HCT116 (cell line): ENCODE measurements at places on chromosomes 1 and 21. TPM values are rescaled to one million over a fixed set of nuclear protein-coding genes. Genes with fewer than 3 reads are reported as not detected.

ZNF697 gene
- total RNA-seq = 5.9 TPM

DNA sequence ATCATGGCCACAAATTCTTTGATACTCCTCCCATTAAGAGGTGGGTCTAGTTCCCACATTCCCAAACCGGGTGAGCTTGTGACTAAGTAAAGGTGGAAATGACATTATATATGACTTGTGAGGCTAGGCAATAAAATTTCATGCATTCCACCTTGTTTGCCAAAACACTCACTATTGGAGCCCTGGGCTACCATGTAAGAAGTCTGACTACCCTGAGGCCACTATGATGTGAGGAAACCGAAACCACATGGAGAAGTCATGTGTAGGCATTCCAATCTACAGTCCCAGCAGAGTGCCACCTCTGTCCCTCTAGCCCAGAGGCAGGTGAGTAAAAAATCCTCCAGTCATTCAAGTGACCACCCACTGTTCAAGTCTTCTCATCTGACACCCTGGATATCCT is 17.9 kb upstream of the SMG7 start:
- peaks cover 8% of the 10 kb centered on the region; the same call in 1 of the 2 replicates for H3K4me1 ChIP-seq
- H3K27ac ChIP-seq = no peak overlapping the region
- H3K36me3 ChIP-seq = no peaks in the 10 kb centered on the region
- no peak overlapping the region for H3K4me3 ChIP-seq

DNA sequence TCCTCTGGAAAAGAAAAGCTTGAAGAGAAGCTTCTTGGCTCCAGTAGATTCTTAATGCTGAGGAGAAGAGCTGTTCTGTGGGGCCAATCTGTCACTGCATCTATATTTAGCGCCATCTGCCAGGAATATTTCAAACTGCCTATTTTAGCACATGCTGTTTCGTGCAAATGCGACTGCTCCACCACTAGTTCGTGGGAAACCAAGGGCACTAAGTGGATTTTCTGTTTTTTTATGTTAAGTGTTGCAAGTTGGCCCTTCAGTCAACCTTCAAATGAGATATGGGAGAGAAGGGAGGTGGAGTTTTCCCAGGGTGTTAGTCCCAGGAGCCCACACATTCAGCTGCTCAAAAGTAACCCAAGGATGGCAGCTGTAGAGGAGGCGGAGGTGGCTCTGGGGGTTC is 91.9 kb downstream of the TSEN15 start:
- H3K27me3 ChIP-seq = no peaks in the 10 kb centered on the region
- no peak overlapping the region for H3K4me3 ChIP-seq
- no peaks in the 10 kb centered on the region for H3K36me3 ChIP-seq
- H3K4me1 ChIP-seq = no peaks in the 10 kb centered on the region

LDLRAD1 gene
- 0.30 TPM for total RNA-seq

GRCh38 chr1:115041654-115042053 is 12.0 kb downstream of the TSHB start:
- H3K4me3 ChIP-seq = no peak overlapping the region
- H3K36me3 ChIP-seq = no peaks in the 10 kb centered on the region
- H3K4me1 ChIP-seq = no peaks in the 10 kb centered on the region

PPM1J gene
- total RNA-seq = 7.5 TPM

LRP8 gene
- total RNA-seq = 56.3 TPM

ERRFI1 gene
- total RNA-seq = 777 TPM

RGS5 gene
- 4.6 TPM for total RNA-seq

GRCh38 chr1:101128846-101129245 is 103.3 kb upstream of the DPH5 start:
- H3K27me3 ChIP-seq = no peaks in the 10 kb centered on the region
- no peaks in the 10 kb centered on the region for H3K36me3 ChIP-seq
- no peaks in the 10 kb centered on the region for H3K4me1 ChIP-seq
- H3K4me3 ChIP-seq = no peak overlapping the region

DNA sequence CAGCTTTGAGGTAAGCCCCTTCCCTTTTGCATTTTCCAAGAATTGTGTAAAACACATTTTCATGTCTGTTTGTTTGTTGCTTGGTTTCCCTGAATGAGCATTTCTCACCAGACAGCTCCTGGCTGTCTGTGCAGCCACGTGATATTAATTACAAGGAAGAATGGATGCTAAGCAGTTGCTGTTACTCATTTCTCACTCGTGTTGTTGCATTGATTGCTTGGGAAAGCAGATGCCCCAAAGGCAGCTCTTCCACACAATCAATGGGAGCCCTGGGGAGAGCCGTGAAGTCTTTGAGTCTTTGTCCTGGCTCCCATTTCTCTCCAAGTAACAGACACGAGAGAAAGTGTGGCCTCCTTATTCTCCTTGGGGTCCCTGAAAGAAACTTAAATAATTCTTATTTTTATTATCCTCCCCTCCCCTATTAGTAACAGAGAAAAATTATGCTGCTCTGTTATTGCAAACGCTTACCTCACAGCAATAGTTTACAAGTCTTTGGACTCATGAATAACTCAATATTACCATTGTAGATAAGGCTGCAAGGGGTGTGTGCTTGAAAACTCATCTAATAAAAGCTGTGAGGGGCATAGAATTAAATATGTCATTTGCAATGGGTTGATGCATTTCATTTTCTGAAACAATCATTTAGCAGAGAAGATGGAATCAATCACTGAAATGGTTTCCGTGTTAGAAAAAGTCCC is 127.7 kb upstream of the CAMK1G start:
- H3K36me3 ChIP-seq = no peaks in the 10 kb centered on the region
- H3K4me1 ChIP-seq = no peaks in the 10 kb centered on the region
- H3K27ac ChIP-seq = no peak overlapping the region
- H3K27me3 ChIP-seq = peaks cover 19% of the 10 kb centered on the region
- no peak overlapping the region for H3K4me3 ChIP-seq

GRCh38 chr1:87140831-87141540 is 187.7 kb upstream of the LMO4 start:
- H3K4me3 ChIP-seq = no peak overlapping the region
- no peaks in the 10 kb centered on the region for H3K27me3 ChIP-seq
- peaks cover 14% of the 10 kb centered on the region for H3K4me1 ChIP-seq
- H3K36me3 ChIP-seq = no peaks in the 10 kb centered on the region
- H3K27ac ChIP-seq = no peak overlapping the region

- no peak overlapping the region for H3K27ac ChIP-seq
- no peaks in the 10 kb centered on the region for H3K36me3 ChIP-seq
- DNase-seq = no peak
- H3K4me3 ChIP-seq = no peak overlapping the region
Observed at GRCh38 chr1:63051886-63052285, 268.0 kb downstream of the ATG4C start.

ZNF683 gene
- total RNA-seq = not detected

TNFRSF25 gene
- total RNA-seq = 27.5 TPM

GRCh38 chr1:177385760-177386698 is 215.3 kb downstream of the BRINP2 start:
- no peaks in the 10 kb centered on the region for H3K4me1 ChIP-seq
- H3K36me3 ChIP-seq = no peaks in the 10 kb centered on the region
- no peak overlapping the region for H3K27ac ChIP-seq
- DNase-seq = no peak
- H3K27me3 ChIP-seq = peaks cover 5% of the 10 kb centered on the region

DNA sequence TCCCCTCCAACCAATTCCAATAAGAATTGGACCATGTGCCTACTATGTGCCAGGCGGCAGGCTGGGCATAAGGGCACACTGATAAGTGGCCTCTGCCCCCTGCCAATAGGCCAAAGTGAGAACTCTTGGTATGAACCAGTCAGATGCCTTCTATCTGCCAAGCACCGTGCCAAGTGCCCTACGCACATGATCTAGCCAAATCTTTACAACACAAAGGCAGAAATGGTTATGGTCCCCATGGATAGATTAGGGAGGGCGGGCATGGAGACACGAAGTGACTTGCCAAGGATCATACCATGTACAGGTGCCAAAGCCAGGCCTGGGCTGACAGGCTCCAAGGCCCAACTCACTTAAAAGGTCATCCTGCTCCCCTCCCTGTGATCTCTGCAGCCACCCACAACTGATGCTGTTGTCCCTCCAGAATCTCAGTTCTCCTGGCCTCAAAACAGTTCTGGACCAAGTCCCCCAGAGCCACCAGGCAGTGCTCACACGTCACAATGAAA is 32.1 kb downstream of the CASZ1 start:
- DNase-seq = no peak
- H3K27ac ChIP-seq = no peak overlapping the region
- H3K4me1 ChIP-seq = peaks cover 7% of the 10 kb centered on the region; the same call in 1 of the 2 replicates

DNA sequence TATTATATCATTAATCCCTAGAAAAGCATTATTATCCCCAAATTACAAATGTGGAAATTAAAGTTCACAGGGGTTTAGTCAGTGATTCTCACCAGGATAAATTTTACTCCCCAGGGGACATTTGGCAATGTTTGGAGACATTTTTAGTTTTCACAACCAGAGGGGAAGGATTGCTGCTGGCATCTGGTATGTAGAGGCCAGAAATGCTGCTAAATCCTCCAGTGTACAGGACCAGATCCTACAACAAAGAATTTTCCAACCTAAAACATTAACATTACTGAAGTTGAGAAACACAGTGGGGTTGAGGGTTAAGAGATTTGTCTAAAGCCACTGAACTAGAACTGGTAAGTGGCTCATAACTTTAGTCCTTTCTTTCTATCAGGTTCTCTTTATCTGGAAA is 162.0 kb upstream of the SYT6 start:
- no peaks in the 10 kb centered on the region for H3K27me3 ChIP-seq
- no peak overlapping the region for H3K27ac ChIP-seq
- no peaks in the 10 kb centered on the region for H3K4me1 ChIP-seq
- no peaks in the 10 kb centered on the region for H3K36me3 ChIP-seq
- H3K4me3 ChIP-seq = no peak overlapping the region

PROK1 gene
- 0.22 TPM for total RNA-seq

DNA sequence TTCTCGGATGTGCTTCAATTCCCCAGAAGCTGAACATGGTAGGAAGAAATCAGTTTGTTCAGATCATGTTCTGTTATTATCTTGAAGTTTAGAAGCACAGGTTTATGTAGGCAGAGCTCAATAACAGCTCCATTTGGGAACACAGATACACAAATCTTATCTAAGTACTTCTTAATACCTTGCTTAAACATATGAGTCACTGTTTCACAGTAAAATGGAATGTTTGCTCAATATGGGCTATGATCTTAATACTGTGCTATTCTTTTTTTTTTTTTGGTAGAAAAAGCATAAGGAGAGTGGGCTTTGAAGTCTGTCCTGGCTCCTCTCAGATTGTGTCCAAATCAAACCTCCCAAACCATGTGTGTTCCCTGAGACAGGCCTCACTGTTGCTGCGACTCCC is 13.4 kb downstream of the PROK1 start:
- H3K36me3 ChIP-seq = no peaks in the 10 kb centered on the region
- no peaks in the 10 kb centered on the region for H3K27me3 ChIP-seq
- H3K4me3 ChIP-seq = no peak overlapping the region
- peaks cover 27% of the 10 kb centered on the region for H3K4me1 ChIP-seq
- no peak overlapping the region for H3K27ac ChIP-seq
- no peak for DNase-seq

- H3K4me3 ChIP-seq = no peak overlapping the region
- no peak overlapping the region for H3K27ac ChIP-seq
- DNase-seq = peak; percentile 41
- H3K4me1 ChIP-seq = no peaks in the 10 kb centered on the region
Observed at GRCh38 chr1:65235867-65236805, 73.2 kb upstream of the DNAJC6 start.

- H3K4me3 ChIP-seq = no peak overlapping the region
- H3K27me3 ChIP-seq = no peaks in the 10 kb centered on the region
- H3K36me3 ChIP-seq = no peaks in the 10 kb centered on the region
Observed at GRCh38 chr1:222243902-222244301, 304.0 kb downstream of the HHIPL2 start.

GRCh38 chr1:16018749-16019643 is 1.2 kb upstream of the HSPB7 start:
- H3K27me3 ChIP-seq = no peaks in the 10 kb centered on the region
- DNase-seq = no peak
- no peaks in the 10 kb centered on the region for H3K36me3 ChIP-seq
- H3K4me3 ChIP-seq = no peak overlapping the region

- no peaks in the 10 kb centered on the region for H3K36me3 ChIP-seq
- H3K4me3 ChIP-seq = no peak overlapping the region
- no peak overlapping the region for H3K27ac ChIP-seq
Observed at GRCh38 chr21:26028183-26028582, 142.4 kb downstream of the APP start.

GRCh38 chr1:196857188-196857587 is 30.7 kb upstream of the CFHR4 start:
- DNase-seq = no peak
- no peaks in the 10 kb centered on the region for H3K27me3 ChIP-seq
- no peaks in the 10 kb centered on the region for H3K36me3 ChIP-seq
- no peak overlapping the region for H3K4me3 ChIP-seq
- no peaks in the 10 kb centered on the region for H3K4me1 ChIP-seq

DIO1 gene
- total RNA-seq = not detected

DNA sequence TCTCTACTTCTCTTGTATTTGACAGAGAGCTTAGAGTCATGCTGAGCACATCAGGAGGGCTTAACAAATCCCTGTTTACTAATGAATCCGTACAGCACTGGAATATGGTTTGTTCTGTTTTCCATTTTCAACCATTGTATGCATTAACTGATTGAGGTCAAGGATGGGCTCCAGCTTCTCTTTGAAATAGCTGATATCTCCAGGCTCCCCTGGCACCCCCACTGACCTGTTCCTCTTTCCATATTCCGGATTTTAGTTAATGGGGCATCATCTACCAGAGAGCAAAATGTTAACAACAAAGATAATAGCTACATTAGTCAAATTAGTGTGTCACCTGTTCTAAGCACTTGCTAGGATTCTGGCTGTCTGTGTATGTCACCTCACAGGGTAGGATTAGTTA is 57.6 kb downstream of the NENF start:
- peaks cover 14% of the 10 kb centered on the region for H3K4me1 ChIP-seq
- no peak overlapping the region for H3K27ac ChIP-seq
- H3K36me3 ChIP-seq = no peaks in the 10 kb centered on the region
- no peak overlapping the region for H3K4me3 ChIP-seq
- DNase-seq = no peak

KDF1 gene
- total RNA-seq = 23.0 TPM

CACNA1S gene
- total RNA-seq = not detected

DNA sequence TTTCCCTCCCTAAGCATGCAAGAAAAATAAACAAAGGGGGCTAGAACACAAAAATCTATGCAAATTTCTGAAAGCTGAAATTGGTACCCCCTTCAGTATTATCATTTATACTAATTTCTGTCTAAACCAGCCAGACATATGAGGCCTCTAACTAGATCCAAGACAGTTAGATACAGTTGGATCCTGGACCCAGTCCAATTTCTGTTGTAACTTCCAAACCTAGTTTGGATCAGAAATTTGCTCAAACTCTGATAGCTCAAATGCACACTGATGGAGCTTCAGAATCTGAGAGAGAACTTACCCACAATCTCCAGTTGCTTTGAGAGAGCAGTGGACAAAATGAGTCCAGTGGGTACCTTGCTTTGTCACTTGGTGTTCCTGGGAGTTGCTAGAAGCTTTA is 11.9 kb downstream of the CEP350 start:
- no peak overlapping the region for H3K27ac ChIP-seq
- DNase-seq = no peak
- no peaks in the 10 kb centered on the region for H3K27me3 ChIP-seq
- no peaks in the 10 kb centered on the region for H3K4me1 ChIP-seq

DNA sequence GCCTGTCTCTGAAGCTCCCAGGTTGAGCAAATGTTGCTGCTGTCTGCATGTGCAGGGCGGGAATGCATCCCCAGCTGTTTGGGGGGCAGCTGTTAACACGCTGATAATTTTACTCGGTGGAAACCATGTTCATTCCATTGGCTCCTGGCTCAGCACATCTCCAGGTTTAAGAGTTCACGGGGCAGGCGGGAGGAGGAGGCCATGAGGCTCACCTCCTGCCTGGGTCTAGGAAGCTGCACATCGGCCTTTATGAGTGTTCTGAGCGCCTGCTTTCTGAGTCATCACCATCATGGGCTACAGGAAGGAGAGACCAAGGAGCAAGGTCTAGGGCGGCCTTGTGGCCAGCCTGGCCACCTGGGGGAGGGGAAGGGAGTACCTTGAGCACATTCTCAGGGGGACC is 29.7 kb downstream of the AJAP1 start:
- no peaks in the 10 kb centered on the region for H3K27me3 ChIP-seq
- H3K4me3 ChIP-seq = no peak overlapping the region
- DNase-seq = no peak
- no peak overlapping the region for H3K27ac ChIP-seq
- no peaks in the 10 kb centered on the region; the same call in 1 of the 2 replicates for H3K4me1 ChIP-seq
